ENCODE measurements at places on chromosomes 3 and 15.

DNA sequence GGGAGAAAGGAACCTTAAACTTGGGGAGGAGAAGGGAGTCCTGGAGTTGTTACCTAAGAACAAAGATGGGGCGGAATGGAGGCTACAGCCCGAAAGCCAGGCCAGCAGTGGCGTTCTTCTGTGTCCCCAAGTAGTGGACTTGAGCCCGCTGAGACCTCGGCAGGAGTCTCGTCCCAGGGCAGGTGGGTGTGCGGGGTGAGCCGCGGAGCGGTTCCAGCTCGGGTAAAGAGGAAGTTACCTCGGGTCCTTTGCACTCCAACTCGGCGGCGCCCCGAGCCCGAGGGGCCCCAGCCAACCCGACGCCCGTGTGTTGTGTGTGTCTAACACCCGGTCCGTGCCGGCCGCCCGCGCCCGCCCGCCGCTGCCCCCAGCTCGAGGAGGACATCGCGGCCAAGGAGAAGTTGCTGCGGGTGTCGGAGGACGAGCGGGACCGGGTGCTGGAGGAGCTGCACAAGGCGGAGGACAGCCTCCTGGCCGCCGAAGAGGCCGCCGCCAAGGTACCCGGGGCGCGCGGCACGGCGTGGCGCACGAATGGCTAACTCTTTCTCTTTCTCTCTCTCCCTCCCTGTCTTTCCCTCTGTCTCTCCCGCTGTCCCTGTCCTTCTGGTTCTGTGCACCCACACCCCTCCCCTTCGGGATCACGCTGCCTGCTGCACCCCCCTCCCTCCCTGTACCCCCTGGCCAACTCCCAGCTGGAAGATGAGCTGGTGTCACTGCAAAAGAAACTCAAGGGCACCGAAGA is 959 bp downstream of the TPM1 start:
- no peak for DNase-seq

GRCh38 chr3:42043099-42043813 is 47.9 kb upstream of the TRAK1 start:
- no peak for DNase-seq

DNA sequence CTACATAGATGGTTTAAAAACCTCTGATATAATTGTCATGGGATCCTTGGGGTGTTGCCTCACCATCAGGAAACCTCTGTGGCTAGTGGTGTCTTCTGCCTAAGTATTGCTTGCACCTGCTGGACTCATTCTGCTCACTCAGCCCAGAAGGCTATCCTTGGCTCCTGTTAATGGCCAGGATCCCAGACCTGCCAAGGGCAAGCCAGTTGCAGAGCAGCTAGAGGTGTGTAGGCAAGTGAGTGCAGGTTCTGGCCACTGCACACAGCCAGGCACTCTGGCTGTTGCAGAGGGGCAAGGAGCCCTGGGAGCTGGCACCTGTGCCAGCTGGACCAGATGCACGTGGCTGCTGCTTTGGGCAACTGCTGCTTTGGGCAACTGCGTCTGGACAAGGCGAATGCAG is 1125.8 kb downstream of the SI start:
- DNase-seq, result no peak

- no peak for DNase-seq
These were observed 322.6 kb upstream of the TLE3 start for GRCh38 chr15:70420086-70420947.

GRCh38 chr3:140472306-140473020 is 205.4 kb upstream of the TRIM42 start:
- DNase-seq, result no peak

GRCh38 chr15:63015618-63016017 is 26.9 kb upstream of the TPM1 start:
- no peak for DNase-seq

All from activated naive CD4-positive, alpha-beta T cell treated with anti-CD3 and anti-CD28 coated beads, Interleukin-2, amount 10 ng/mL, durations not matched to agents 7 days and 5 days (primary cell).